ENCODE measurements at places on chromosomes 13 and 19. TPM values are rescaled to one million over a fixed set of nuclear protein-coding genes. Genes with fewer than 3 reads are reported as not detected.

FXYD7 gene
- total RNA-seq = 0.54 TPM

LRRC25 gene
- not detected for total RNA-seq

FAM83E gene
- 4.4 TPM for total RNA-seq

WASF3 gene
- total RNA-seq = 0.37 TPM

PSPN gene
- total RNA-seq = 1.2 TPM

GARRE1 gene
- 7.5 TPM for total RNA-seq

ZSCAN18 gene
- total RNA-seq = 23.9 TPM

CD70 gene
- 15.3 TPM for total RNA-seq

LGALS4 gene
- total RNA-seq = 0.56 TPM

TBXA2R gene
- total RNA-seq = 3.1 TPM

CDC42EP5 gene
- 0.34 TPM for total RNA-seq

OR1M1 gene
- total RNA-seq = not detected

DNA sequence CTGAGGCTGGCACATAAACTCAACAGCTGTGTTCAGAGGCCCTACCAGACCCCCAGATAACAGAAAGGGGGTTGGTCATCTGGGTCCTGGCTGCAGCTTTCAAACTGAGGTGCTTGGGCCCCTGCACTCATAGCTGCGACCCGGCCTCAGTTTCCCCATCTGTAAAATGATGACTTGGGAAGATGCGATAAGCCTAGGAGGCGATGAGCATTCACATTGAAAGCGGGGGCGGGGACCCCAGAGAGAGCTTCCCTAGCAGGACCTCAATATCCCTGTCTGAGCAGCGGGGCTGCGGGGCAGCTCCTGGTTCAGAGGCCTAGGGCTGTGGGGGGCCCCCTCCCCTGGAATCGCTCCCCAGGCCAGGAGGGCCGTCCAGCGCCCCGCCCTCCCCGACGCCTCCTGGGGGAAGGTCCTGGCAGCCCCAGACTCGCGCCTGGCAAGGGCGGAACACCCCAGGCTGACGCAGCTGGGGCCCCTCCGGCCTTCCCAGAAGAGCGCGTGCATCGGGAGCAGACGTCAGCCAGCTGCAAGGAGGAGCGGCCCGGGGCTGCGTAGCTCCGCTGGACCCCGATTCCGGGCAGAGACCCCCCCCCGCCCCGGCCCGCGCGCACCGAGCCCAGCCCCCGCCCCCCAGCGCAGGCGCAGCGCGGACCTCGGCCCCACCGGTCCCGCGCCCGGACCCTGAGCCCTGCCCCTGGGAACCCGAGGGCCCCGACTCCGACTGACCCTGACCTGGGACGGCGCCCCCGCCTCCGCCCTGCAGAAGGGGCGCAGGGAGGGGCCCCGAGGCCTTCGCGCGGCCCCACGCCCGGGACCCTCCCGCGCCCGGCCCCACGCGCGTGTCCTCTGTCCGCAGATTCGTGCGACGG lies 3.5 kb downstream of the FSTL3 start:
- H3K27me3 ChIP-seq = peaks cover 23% of the 10 kb centered on the region
- peak overlapping the region; percentile 73 for H3K4me3 ChIP-seq
- H3K27ac ChIP-seq = peak overlapping the region; percentile 60
- H3K36me3 ChIP-seq = peaks cover 1% of the 10 kb centered on the region
- H3K4me1 ChIP-seq = peaks cover 3% of the 10 kb centered on the region

DNA sequence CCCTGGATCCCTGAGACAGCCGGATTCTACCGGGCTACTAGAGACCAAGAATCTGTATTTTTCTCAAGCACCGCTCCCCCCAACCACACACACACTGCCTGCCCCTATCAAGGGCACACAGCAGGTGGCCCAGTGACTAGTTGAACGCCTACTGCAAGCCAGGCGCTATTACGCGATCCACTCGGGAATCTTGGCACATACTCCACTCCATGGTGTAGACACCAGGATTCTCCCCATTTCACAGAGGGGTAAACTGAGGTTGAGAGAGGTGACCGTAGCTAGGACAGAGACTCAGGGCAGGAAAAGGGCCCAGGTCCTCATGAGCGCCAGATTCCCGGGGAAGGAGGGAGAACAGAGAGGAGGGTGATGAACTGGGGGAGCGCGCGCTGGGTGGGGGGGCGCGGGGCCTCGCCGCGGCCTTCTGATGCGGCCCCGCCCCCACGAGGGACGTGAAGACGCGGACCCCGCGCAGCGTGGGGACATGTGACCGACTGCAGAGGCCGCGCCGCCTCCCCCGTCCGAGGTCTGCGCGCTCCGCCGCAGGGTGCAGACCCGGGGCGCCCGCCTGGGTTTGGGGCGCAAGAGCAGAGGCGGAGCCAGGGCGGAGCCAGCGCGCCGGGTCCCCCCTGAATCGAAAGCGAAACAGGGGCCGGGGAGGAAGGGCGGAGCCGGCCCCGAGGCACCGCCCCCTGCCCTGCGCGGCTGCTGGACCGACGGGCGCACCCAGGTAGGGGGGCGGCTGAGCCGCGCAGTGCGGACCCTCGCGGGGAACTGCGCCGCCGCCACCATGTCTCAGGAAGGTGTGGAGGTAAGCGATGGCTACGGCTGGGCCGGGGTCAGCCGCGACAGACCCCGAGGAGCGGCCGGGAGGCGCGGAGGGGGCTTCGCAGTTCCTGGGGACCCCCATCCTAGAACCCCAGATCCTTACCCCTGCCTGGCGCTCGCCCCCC lies at the start of gene SHFL:
Gene SHFL, plus strand, starts transcription at position 677 of the 950 bp plus-strand sequence. Its CDS starts 111 bp downstream, at position 788.
- peaks cover 13% of the 10 kb centered on the region for H3K4me1 ChIP-seq
- H3K36me3 ChIP-seq = peaks cover 20% of the 10 kb centered on the region
- peak within 1 kb of the TSS; percentile 83 for H3K4me3 ChIP-seq
- peak; percentile 89 for DNase-seq
- H3K27me3 ChIP-seq = no peaks in the 10 kb centered on the region

- H3K4me1 ChIP-seq = peaks cover 23% of the 10 kb centered on the region
- peak; percentile 67 for DNase-seq
- no peaks in the 10 kb centered on the region for H3K27me3 ChIP-seq
- peak within 1 kb of the TSS; percentile 81 for H3K27ac ChIP-seq
Measured at GRCh38 chr19:6459262-6460098, at the start of gene SLC25A23. Gene SLC25A23, minus strand, starts transcription at chr19:6459792. Its CDS starts 164 bp downstream, at chr19:6459628.

GRCh38 chr13:46894568-46894967 lies 2.3 kb downstream of the HTR2A start:
- H3K36me3 ChIP-seq = no peaks in the 10 kb centered on the region
- H3K4me3 ChIP-seq = peak overlapping the region; percentile 73
- H3K27me3 ChIP-seq = peaks cover 67% of the 10 kb centered on the region
- H3K4me1 ChIP-seq = peaks cover 23% of the 10 kb centered on the region

DNA sequence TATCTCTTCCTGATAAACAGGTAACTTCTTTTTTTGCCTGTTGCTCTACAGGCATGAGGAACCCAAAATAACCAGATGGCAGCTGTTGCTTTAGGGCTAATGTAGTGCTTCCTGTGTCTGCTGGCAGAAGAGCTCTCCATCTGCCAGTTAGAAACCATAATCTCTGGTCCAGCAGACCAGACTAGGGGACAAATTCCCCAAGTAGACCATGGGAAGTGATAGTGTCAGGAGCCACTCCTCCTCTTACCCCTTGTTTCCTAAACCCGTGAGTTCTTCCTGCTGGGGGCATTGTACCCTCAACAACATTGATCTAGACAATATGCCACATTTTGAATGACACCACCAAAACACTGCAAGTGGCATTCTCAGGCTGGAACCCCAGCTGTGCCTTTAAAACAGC lies 135.9 kb downstream of the DLEU7 start:
- no peak overlapping the region for H3K4me3 ChIP-seq
- DNase-seq = no peak
- H3K36me3 ChIP-seq = no peaks in the 10 kb centered on the region
- no peaks in the 10 kb centered on the region for H3K4me1 ChIP-seq

- DNase-seq = no peak
- H3K36me3 ChIP-seq = no peaks in the 10 kb centered on the region
- H3K27me3 ChIP-seq = no peaks in the 10 kb centered on the region
- H3K27ac ChIP-seq = no peak overlapping the region
Measured at GRCh38 chr13:98439896-98440295, 137.0 kb downstream of the STK24 start.

- no peaks in the 10 kb centered on the region for H3K27me3 ChIP-seq
- H3K4me1 ChIP-seq = no peaks in the 10 kb centered on the region
- H3K36me3 ChIP-seq = peaks cover 4% of the 10 kb centered on the region
- H3K4me3 ChIP-seq = no peak within 1 kb of the TSS
Measured at GRCh38 chr13:113452942-113453901, at the start of gene ADPRHL1. Gene ADPRHL1, minus strand, starts transcription at chr13:113453488. Its CDS starts 51 bp downstream, at chr13:113453437.

DNA sequence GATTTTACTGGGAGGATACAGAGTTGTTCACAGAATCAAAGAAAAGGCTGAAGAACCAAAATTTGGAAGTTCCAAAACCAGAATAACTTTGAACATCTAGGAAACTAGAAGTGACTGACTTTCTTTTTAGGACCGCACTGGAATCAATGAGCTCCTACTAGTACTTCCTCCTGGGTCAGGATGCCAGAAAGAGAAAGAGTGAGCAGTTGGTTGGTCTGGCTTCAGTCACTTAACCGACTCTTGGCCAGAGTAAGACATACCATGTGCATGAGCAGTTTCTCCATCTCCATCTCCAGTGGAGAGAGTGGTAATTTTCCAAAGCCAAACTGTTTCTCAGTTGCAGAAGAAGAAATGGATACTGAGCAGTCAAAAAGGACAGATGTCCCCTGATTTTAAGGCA lies 27.1 kb upstream of the MTUS2 start:
- H3K36me3 ChIP-seq = no peaks in the 10 kb centered on the region
- H3K27ac ChIP-seq = no peak overlapping the region
- H3K4me1 ChIP-seq = no peaks in the 10 kb centered on the region

DNA sequence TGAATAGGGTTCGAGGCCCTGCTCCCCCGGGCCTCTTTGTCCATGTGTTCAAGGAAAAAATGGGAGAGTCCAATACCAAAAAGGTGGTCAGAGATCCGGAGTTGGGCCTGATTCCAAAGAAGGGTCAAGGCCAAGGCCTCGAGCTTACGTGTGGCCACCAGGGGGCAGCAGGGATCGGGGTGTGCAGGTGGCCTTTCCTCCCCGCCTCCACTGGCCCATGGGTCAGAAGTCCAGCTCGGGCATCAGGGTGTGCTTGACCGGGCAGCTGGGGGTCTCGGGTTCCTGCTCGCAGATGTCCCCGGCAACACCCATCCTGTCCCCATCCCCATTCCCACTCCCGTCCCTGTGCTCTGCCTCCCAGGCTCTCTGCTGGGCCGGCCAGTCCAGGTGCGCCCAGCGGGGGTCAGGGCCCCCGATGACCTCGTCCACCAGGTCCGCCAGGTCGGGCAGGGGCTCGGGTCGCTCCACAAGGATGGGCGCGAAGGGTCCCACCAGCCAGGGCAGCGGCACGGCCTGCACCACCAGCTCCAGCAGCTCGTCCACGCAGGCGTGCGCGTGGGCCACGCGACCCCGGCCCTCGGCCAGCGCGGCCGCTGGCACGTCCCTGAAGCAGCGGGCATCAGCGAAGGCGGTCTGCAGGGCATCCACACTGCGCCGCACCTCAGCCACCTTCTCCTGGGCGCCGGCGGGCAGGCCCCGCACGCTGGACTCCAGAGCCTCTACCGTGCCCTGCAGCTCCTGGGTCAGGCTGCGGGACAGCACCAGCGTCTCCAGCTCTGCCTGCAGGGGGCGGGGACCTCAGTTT lies 5.2 kb upstream of the PLIN4 start:
- H3K4me1 ChIP-seq = no peaks in the 10 kb centered on the region
- no peak for DNase-seq
- no peak overlapping the region for H3K27ac ChIP-seq
- H3K36me3 ChIP-seq = no peaks in the 10 kb centered on the region
- H3K4me3 ChIP-seq = no peak overlapping the region

DNA sequence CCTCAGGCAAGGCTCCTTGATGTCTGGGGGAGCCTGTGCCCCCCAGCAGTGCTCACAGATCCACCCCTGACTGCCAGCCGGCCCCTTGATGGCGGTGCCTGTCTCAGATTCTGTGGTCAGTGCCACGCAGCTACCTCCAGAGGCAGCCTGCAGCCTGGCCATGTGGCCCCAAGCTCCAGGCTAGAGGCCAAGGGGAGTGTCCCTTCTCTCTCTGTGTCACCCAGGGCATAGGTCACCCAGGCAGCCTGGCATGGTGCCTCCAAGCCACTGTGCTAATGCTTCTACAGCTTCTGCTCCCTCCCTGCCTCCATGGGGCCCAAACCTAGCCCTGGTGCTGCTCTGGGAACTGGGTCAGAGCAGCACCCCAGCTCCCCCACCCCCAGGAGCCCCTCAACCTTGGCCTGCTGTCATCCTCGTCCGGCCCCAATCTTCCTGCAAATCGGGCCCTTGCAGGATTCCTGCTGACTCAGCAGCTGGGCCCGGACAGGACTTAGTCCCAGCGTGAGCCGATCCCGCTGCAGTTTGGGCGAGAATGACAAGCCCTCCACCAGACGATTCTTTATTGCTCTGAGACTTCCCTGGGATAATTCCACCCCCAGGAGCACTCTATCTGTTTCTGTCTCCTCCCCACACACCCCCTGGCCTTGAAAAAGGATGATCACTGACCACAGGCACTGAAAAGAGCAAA lies 2.8 kb upstream of the ARL11 start:
- no peaks in the 10 kb centered on the region for H3K36me3 ChIP-seq
- H3K27me3 ChIP-seq = no peaks in the 10 kb centered on the region
- no peak for DNase-seq

DNA sequence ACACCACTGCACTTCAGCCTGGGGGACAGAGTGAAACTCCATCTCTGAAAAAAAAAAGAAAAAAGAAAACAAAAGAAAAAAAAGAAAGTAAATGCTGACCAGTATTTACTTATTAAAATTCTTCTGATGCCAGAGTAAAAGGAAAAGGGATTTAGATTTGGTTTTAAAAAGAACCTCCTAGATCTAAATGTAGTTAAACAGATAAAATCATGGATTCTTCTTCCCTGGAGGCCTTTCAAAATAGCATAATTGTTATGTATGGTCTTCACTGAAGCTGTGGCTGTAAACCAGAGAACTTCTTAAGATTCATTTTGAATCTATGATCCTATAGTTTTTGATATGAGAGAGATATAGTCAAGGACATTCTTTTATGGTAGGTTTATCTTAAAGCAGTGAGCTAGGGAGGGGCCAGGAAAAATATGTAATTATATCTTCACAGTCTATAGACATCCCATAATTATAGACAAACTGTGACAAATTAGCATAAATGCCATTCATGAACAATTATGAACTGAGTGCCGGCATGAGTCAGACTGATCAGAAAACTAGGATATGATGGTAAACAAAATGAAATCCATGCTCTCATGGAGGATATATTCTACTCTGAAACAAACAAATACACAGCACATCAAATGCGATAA lies 14.9 kb upstream of the STK24 start:
- peaks cover 10% of the 10 kb centered on the region for H3K4me1 ChIP-seq
- H3K27ac ChIP-seq = no peak overlapping the region

DNA sequence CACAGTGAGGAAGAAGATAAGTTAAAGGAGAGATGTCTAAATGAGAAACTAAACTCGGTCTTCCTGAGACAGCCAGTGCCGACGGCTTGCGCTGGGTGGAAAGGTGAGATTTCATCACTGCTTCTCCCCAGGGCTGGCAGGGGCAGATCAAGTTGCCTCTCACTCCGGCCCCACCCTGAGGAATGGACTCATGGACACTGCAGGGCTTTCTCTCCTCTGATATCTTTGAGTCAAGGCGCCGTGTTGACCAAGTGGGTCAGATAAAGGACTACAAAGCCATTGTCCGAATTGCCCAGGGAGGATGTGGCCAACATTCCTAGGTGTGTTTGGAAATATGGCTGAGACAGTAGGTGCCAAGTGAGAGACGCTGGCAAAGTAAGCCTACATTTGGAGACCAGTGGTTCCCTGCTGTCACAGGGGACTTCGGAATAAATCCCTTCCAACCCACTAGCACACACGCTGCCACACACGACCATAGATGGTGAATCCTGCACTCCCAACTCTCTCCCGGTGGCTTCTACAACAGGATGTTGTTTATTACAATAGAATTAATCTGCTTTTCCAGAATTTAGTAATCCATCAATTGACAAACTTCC lies 156.5 kb upstream of the TSC22D1 start:
- peaks cover 4% of the 10 kb centered on the region for H3K27me3 ChIP-seq
- no peak for DNase-seq

- H3K36me3 ChIP-seq = peaks cover 40% of the 10 kb centered on the region
- no peaks in the 10 kb centered on the region for H3K27me3 ChIP-seq
- H3K27ac ChIP-seq = peak overlapping the region; percentile 100
- no peak for DNase-seq
Measured at GRCh38 chr19:46603752-46604231, 2.7 kb downstream of the CALM3 start.
